Right ventricle myocardium inferior (tissue), 1 donor: ENCODE measurements at places on chromosomes 12 and 14.
A peak's percentile ranks its signal among the peaks of the same experiment; 100 is the strongest.

- no peak for DNase-seq
Observed at GRCh38 chr14:56666294-56666693, 86.7 kb downstream of the TMEM260 start.

DNA sequence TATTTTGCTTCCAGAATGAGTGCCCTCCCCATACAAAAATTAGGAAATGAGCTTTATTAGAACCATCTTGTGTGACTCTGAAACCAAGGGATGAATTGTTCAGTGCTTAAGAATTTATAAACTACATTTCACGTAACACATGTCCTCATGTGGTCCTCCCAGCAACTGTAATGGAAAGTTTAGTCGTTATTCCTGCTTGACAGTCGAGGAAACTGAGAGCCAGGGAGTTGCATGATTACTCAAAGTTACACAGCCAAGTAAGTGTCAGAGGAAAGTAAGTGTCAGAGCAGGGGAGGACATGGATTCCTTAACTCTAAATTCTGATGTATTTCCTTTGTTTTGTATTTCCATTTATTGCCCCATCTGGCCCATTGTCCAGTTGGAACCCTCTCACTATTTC lies 453.9 kb downstream of the FUT8 start:
- no peak for DNase-seq

DNA sequence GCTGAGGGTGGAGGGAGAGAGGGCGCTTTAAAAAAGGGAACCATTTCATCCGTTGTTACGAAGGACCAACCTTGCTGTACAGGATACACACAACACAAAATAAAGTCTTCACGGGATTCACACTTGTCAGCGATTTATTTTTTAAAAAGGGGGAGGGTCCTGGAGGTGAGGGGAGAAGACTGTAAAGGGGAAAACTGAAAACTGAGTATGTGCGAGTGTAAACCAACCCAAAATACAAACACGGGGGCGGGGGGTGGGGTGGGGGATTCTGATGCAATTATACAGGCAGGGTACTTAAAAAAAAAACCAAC lies 499 bp upstream of the PRKAG1 start:
- no peak for DNase-seq

DNA sequence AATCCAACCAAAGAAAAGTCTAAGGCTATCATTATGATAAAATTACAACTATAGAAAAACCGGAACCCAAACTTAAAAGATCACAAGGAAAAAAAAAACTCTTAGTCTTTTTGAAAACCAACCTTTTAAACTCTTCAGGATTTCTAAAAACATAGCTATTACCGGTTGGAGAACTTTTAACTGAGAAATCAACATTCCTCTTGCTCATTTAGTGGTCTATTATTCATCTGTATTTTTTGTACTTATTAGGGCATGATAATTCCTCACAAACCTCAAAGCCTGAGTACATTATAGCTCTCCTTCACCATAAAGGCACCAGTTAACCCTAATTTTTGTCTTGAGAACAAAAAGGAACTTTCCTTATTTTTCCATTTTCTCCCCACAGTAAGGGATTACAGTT lies 10.4 kb downstream of the LUM start:
- DNase-seq, result no peak

- DNase-seq, result no peak
Observed at GRCh38 chr12:3727354-3727753, 25.6 kb downstream of the CRACR2A start.

GRCh38 chr14:65019944-65020566 lies 33.4 kb downstream of the FNTB start:
- no peak for DNase-seq

- DNase-seq, result peak; percentile 84
Observed at GRCh38 chr14:96502621-96503305, 581 bp downstream of the PAPOLA start.

DNA sequence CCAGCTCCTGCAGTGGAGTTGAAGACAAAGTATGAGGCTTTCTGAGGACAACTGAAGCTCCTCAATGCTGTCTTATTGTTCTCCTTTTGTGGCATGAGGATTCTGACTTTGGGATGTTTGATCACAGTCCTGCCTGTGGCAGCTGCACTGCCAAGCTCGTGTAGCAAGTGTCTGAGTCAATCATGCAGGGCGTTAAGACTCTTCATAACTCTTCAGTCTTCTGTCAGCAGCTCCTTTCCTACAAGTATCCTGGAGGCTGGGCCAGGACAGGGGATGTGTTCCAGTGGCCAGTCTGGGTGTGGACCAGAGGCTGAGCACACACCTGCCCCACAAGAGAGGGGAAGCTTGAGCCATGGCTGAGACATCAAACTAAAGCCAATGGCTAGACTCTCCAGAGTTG lies 94.3 kb downstream of the PELI2 start:
- DNase-seq, result no peak

GRCh38 chr12:131598717-131599116 lies 112.2 kb upstream of the SFSWAP start:
- DNase-seq, result no peak

- no peak for DNase-seq
Observed at GRCh38 chr12:26028953-26029735, 70.7 kb downstream of the RASSF8 start.

- no peak for DNase-seq
Observed at GRCh38 chr12:118682656-118683055, 298.7 kb upstream of the SRRM4 start.

- DNase-seq, result no peak
Observed at GRCh38 chr12:18479256-18479655, 217.9 kb downstream of the PIK3C2G start.

DNA sequence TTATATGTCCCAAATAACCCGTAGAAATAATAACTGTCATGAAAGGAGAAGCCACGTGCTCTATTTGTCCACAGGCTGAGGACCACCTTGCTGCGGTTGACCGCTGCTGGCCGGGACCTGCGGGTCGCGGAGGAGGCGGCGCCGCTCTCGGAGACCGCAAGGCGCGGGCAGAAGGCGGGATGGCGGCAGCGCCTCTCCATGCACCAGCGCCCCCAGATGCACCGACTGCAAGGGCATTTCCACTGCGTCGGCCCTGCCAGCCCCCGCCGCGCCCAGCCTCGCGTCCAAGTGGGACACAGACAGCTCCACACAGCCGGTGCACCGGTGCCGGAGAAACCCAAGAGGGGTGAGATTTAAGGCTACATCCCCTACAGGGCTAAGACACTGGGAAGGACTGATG lies 21.0 kb downstream of the RPGRIP1 start:
- DNase-seq, result no peak

GRCh38 chr14:88790501-88791251 lies 2.1 kb downstream of the EML5 start:
- no peak for DNase-seq

DNA sequence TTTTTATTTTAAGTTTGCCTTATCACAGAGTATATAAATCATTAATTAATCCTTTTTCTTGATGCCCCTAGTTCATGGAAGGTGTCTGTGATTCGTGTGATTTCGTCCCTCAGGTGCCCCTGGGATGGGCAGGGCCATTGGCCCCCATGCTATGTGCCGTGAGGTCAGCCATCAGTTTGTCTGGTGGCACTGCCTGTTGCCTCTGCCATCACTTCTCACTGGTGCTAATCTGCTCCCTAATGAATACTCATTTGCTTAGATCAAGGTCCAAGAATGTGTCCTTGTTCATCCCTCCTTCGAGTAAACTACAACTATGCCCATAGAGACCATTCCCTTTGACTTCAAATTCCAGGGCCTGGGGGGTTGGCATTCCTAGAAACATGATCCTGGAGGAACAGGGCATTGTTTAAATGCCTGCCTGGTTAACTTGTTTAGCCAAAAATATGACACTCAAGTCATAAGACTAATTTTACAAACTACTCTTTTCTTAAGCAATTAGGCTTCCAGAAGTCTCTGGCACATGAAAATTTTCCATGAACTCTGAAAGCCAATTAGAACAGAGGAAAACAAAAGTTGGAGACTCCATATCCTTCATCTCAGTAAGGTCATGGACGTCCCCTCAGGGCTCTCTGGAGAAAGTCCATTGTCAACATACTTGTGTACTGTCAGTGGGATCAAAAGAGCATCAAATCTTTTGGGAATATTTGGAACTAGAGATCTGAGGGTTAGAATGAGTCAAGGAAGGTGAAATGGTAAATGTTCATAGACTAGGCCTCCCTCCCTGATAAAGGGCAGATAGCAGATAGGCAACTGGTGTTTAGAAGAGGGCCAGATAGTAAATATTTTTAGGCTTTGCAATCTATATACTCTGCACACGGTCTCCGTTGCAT lies 90.9 kb upstream of the PLXNC1 start:
- no peak for DNase-seq

DNA sequence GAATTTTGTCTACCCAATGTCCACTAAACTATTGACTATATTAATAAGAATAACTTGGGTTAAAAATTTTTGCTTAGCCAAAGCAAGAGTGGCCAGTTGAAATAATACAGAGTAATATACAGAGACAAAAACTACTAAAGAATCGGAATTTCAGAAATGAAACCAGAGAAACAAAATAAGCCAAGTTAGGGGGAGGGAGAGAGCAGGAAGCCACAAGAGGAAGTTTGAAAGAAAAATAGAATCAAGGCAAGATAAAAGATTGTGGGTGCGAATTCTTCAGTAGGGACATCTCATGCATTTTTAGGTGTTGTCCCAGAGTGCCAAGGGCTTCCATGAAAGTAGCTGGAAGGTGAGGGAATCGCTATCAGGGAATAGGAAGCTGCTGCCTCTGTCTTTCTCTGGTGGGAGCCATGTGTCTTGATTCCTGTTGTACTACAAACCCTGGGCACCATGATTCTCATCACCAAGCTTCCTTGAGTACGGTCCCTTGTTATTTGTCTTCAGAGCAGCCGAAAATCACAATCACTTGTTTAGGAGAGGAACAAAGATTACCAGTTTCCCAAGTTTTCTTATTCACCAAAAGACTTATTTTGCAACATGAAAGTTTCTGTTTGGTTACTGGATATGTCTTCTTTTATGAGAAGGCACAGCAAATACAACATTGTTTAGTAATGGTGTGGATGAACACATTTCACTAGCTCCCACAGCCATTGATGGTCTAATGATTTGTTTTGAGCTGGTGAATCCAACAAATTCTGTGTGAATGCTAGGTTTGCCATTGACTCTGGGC lies 16.7 kb downstream of the NEUROD4 start:
- DNase-seq, result no peak

- DNase-seq, result peak; percentile 83
Observed at GRCh38 chr12:113245695-113246477, 24.6 kb downstream of the TPCN1 start.

GRCh38 chr14:86305058-86305457 lies 775.1 kb downstream of the FLRT2 start:
- no peak for DNase-seq

DNA sequence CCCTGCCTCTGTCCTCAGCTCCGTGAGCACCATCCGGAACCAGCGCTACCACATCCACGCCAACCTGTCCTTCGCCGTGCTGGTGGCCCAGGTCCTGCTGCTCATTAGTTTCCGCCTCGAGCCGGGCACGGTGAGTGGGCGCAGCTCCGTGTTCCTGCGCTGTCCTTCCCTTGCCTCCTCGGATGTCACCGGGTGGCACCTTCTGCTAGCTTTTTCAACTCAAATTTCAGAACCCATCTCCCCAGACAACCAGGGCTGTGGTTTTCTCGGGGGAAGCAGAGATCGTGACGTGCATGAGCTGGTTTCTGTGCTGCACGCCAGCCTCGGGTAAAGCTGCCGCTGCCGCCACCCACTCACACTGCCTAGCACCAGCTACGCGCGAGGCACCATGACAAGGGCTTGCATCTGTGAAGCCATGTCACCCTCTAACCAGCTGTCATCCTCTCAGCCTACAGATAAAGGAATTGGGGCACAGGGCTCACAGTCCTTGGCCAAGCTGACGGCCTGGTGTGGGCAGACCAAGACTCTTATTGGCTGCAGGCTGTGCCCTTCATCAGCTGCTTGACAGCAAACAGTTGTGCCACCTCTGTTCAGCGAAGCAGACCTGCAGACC lies 152.1 kb downstream of the ADGRD1 start:
- peak; percentile 52 for DNase-seq

DNA sequence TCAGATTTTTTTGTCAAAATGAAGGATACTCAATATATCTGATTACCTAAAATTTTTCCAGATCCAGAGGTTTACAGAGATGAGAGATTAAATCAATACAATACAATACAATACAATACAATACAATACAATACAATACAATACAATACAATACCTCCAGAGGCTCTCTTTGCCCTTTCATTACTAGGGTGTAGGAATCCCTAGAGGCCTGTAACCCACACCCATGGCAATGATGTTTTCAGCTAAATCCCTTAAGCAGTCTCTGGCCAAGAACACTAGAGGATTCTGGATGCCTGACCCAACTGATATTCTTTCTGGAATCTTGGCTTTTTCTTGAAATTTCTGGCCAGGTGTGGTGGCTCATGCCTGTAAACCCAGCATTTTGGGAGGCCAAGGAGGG lies 23.7 kb upstream of the AEBP2 start:
- DNase-seq, result no peak

- DNase-seq, result no peak
Observed at GRCh38 chr14:89308232-89308959, 108.6 kb downstream of the FOXN3 start.

GRCh38 chr14:34912182-34912581 lies 37.0 kb upstream of the BAZ1A start:
- DNase-seq, result no peak

DNA sequence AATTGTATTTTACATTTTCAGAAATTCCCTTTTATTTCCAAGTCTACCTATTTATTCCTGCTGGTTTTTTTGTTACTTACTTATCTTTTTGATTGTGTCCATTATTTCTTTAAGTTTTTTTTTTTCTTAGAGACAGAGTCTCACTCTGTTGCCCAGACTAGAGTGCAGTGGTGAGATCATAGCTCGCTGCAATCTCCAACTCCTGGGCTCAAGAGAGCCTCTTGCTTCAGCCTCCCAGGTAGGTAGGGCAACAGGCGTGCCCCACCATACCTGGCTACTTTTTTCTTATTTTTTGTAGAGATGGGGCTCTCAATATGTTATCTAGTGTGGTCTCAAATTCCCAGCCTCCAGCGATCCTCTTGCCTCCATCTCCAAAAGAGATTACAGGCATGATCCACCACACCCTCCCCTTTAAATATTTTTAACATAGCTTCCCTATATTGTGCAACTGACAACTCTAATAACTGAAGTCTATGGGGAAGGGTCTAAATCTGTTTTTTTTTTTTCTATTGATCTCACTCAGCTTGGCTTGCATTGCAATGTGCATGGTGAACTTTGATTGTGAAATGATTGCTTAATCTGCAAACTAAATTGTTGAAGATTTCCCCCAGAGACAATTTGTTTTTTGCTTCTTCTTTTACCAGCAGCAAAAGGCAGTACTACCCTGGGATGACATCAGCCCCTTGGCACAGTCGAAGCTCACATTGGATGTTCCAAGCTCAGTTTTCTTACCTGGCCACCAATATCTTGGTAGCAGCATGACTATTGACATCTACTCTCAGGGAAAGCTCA lies 25.7 kb upstream of the COCH start:
- DNase-seq, result no peak

DNA sequence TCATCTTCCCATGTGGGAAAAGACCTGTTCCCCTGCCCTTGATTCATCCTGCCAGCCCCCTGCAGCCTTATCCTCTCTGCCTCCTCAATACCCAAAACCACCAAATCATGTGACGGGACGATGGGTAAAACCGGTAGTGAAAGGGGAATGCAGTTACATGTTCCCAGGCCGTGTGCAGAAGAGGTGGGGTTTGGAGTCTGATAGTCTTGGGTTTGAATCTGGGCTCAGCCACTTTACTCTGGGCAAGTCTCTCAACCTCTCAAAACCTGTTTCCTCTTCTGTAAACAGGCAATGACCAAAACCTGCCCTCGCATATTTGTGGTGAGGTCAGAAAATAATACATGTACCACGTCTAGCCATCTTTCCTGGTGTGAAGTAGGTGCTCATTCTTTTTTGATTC lies 123.0 kb downstream of the PLXNC1 start:
- DNase-seq, result no peak
